ENCODE measurements at places on chromosomes 5 and 9.

DNA sequence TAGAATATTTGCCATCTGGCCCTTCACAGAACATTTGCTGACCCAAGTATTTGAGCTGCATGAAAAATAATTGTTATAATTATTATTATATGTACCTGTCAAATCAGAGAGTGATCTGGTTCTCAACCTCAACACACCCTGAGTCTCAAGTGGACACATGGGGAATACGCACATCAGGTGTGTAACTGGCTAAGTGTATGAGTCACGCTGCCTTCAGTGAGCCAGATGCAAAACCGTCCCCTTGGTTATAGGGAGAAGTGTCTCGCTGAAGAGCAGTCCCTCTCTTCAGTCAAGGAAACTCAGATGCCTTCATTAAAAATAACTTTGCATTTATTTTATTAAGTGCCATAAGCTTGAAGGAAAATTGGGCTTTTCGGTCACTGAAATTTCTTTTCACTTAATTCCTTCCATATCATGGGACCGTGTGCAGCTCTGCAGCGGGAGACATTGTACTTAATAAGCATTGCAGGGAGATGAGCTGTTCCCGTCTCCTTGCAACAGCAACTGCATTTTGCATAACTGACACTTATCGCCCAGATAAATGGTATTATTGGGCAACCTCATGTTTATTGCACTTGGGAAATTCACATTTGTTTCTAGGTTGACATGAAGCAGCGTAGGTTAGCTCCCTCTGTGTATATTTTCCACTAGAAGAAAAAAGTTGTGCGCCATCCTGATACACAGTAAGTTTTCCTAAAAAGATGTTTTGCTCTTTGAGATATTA, 512.3 kb upstream of the DAP start:
- no peak for DNase-seq

- DNase-seq = no peak
These were observed 174.1 kb downstream of the KDM4C start for GRCh38 chr9:6931913-6932312.

DNA sequence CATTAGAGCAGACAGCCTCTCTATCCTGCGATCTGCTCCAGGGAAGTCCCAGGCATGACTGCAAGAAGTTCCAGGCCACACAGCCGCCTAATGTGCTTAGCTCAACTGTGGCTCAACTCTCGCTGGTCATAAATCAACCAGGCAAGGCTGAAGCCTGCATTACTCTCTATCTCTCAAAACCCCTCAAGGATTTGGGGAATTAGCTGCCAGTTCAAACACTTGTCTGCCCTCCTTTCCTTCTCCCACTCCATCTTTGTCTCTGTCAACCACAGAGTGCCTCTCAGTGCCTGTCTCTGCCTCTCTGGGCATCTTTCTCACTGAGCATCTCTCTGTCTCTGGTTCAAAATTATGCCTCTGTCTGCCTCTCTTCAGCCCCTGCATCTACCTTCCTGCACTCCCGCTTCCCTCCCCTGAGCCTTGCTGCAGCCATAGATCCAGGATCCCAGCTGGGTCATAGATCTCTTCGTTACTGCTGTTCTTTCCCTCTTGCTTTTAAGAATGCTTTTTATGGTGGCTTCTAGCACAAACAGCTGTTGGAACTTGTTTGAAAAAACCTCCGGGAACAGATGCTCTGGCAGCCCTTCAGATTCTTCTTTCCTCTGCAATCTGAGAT, 27.9 kb upstream of the GALNT10 start:
- DNase-seq = no peak

- no peak for DNase-seq
These were observed 48.4 kb upstream of the EFNA5 start for GRCh38 chr5:107719034-107719606.
